Transverse colon (tissue), 4 donors: ENCODE measurements at places on chromosomes 6 and 20.
A peak's percentile ranks its signal among the peaks of the same experiment; 100 is the strongest.

- no peak for DNase-seq
These were observed 38.2 kb downstream of the ELMO2 start for GRCh38 chr20:46367967-46368901.

DNA sequence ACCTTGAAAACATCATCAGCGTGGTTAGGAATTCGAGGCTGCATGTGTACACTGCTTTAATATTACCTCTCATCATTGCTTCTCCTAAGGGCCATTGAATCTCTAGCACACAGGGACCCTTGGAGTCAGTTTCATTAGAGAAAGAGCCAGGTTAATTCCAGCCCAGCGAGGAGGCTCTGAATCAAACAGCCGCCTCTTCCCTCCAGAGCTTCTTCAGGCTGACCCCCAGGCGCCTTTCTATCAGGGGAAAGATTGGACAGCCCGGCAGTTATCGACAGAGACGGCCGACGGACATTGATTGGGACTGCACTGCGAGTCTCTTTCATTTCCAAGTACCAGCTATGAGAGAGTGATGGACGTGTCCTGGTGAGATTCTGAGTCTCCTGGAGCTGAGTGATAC lies 159.2 kb downstream of the ANKRD60 start:
- no peak for DNase-seq

DNA sequence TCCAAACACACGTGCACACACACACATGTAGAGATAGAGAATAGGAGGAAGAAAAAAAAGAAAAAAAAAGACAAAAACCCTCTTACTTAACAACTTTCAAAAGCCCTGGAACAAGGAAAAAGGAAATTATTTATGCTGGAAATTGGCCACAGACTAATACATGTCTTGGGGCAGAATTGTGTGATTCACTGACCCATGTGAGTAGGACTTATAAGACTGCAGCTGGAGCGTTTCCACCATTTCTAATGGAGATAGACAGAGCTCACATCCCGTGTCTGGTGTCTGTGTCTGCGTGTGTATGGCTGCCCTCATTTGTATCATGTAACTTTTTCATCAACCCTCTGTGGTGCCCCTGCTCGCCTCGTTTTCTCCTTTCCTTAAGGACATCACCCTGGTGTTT lies 99.8 kb upstream of the PDE10A start:
- DNase-seq: no peak

DNA sequence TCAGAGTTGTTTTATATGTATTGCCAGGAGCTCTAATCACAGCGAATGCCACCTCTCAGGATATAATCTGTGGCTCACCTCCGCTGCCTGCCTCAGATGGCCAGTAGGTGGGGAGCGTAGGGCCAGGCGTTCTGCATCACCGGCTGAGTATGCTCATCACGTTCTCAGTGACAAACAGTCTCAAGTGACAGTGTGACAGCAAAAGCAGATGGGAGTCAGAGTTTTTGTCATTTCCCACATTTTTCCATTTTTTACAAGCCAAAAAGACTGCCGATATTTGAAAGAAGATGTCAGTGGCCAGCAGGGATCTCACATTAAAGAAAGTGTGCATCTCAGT lies 208.7 kb downstream of the ALDH8A1 start:
- DNase-seq: no peak

- no peak for DNase-seq
These were observed 136.9 kb upstream of the SALL4 start for GRCh38 chr20:51939259-51939585.

DNA sequence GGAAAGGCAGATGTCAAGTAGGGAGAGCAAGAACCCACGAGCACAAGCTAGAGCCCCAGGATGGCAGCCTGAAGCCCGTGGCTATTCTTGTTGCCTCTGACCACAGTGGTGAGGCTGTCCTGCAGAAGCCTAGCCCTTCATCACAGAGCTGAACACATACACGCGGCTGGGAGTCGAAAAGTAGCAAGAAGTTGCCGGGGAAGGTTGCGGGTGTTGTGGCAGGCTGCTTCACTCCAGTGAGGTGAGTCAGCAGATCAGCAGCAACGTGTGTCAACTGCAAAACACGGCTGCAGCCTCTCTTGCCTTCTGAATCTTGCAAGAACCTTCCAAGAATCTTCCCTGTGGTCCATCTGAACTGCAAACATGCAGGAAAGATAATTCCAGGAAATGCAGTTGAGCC lies 10.6 kb upstream of the STX16 start:
- no peak for DNase-seq

- no peak for DNase-seq
These were observed 231.9 kb downstream of the CD83 start for GRCh38 chr6:14349507-14349906.

GRCh38 chr20:35541118-35541782 lies 628 bp upstream of the ERGIC3 start:
- DNase-seq: no peak

- DNase-seq: peak; percentile 1
These were observed 5.9 kb upstream of the ASXL1 start for GRCh38 chr20:32352121-32352720.

DNA sequence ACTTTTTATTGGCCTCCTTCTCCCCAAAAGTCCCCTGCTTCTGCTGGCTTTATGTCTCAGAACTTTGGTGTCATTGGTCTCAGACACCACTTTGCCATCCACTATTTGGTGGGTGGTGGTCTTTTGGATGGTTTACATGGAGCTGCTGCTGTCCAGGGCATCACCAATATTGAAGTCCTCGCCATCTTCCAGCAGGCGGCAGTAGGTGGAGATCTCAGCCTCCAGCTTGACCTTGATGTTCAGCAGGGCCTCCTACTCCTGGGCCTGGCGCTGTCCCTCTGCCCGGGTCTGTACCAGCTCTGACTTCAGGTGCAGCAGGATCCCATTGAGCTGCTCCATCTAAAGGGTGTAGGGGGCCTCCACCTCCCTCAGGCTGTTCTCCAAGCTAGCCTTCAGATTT lies 148.4 kb upstream of the FOXA2 start:
- DNase-seq: no peak

DNA sequence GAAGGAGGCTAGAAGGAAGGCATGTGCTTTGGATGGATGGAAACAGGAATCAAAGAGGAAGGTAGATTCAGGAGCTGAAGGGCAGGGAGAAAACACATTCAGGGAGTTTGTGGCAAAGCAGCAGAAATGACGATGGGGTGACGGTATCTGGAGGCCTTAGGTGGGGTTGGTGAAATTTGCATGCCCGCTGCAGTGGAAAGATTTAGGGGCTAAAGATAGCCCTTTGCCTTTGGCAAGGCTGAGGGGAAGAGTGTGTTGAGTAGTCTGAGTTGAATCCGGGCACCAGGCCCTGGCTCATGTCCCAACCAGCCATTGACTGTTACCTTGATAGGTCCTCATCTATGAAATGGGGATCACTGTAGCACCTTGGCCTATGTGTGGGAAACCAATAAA lies 1.3 kb downstream of the GZF1 start:
- DNase-seq: no peak

DNA sequence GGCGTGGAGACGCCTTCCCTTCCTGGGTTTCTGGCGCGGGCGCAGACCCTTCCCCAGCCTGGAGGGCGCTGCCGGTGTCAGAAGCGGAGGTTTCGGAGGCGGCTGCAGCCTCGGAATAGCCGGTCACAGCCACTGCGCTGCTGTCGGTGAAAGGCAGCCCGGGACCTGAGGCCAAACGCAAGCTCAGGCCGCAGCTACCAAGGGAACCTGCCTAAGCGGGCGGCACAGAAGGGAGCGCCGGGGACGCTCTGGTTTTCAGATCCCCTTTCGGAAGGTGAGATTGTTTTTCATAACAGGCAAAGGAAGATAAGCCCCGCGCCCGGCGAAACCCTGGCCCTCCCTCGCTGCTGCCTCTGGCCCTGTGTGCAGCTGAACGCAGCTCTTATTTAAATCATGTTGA lies 116.5 kb downstream of the FAM120B start:
- no peak for DNase-seq

DNA sequence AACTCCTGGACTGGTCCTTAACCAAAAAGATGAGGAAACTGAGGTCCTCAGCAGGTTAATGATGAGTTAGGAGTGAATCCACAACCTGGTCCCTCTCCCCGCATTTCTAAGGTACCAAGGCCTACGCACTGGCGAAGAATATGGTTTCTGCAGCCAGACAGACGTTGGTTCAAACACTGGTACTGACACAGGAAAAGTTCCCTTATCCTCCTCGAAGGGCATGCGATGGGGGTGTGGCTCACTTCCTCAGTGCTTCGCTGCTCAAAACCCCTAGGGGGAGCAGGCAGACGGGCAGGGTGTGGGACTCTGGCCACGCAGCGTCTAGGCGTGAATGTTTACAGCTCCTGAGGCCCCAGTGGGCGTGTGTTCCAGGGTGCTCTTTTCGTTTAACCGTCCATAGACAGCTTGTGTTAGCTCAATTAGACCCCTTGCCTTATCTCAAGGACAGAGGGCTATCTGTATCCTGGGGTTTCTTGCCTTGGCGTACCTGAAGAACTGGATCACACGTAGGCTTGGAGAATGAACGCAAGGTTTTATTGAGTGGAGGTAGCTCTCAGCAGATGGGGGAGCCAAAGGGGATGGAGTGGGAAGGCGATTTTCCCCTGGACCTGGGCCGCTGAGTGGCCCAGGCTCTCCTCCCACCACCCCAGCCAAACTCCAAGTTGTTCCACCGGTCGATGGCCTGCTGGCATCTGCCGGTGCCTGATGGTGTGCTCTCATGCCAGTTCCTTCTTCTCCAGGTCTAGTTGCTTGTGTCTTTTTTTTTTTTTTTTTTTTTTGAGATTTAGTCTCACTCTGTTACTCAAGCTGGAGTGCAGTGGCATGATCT lies 31.8 kb upstream of the PTPN1 start:
- DNase-seq: peak; percentile 81

GRCh38 chr6:126721581-126722160 lies 381.8 kb downstream of the CENPW start:
- no peak for DNase-seq

GRCh38 chr6:142913511-142914047 lies 31.4 kb downstream of the HIVEP2 start:
- peak; percentile 57 for DNase-seq

- no peak for DNase-seq
These were observed 8.2 kb downstream of the FRMD1 start for GRCh38 chr6:168070804-168071203.

DNA sequence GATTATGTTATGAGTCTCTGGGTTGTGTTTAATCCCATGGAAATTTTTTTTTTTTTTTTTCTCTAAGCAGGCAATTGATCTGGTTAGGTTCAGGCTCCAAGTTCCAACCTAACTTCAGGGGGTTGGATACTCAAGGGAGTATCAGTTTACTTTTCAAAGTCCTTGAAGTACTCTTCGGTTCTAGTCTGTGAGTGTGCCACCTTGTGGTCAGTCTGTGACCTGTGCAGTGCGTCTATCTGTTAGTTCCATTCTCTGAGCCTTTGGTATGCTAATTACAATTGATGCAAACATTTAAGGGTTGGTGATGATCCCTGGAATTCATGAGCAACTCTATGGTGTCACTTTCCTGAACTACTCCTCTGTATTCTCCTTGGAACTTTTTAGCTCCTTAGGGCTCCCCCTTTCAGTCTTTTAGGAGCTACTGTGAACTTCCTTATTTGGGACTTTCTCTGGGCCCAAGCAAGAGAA lies 342.0 kb downstream of the SOX4 start:
- DNase-seq: peak; percentile 32

DNA sequence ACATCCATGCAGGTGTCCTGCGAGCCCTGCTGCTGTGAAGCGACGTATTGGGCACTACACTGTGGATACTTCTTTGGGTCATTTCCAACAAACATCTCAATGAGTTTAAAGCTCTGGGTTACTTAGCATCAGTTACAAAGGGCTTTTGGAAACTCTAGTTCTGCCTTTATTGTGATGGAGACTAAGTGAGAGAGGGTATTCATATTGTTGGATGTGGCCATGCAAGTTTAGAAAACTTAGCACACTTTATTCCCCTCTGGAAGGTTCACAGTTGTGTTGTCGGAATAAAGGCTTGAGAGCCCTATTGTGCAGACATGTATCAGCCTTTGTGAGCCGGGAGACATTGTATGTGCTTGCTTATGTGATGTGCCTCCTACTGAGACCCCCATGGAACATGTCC lies 22.1 kb downstream of the DUSP22 start:
- DNase-seq: no peak

GRCh38 chr6:134928151-134928900 lies 21.6 kb downstream of the ALDH8A1 start:
- DNase-seq: no peak

DNA sequence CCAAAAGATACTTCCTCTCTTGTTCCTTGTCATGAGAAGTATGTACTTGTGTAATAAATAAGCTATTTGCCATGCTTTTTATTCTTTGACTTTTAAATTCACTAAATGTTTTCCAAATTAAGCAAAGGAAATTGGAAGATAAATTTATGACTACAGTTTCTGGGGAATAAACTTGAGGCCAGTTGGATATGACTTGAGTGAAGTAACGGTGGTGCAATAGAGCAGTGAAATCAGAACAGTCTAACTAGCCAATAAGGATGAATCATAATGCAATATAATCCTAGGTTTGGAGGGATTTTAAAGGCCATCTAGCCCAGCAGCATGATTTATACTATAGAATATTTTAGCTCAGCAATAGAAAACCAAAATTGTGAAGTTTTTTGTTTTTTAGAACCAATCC lies 183.8 kb upstream of the TCF21 start:
- no peak for DNase-seq

DNA sequence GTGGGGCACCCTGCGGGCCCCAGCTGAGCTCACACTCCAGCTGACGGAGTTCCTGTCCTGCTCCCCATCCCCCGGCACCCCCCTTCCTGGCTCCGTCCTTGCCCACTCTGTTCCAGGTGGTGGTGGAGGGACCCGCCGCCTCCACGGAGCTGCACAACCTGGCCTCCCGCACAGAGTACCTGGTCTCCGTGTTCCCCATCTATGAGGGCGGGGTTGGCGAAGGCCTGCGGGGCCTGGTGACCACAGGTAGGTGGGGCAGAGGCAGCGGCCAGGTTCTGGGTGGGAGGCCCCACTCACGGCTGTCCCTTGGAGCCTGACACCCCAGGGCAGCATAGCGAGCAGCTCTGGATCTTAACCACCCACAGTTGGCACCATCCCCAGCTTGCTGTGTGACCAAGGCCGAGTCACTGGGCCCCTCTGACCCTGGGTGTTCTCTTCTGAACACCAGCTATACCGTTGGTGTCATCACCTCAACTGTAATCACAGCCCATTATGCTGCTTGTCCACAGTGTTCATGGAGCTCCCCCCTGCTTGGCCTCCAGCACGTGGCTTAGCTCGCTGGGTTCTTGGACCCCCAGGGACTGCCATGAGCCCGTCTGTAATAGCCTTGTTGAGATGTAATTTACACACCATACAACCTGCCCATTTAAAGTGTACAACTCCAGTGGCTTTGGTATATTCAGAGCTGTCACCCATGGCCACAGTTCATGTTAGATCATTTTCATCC lies 17.4 kb downstream of the COL20A1 start:
- DNase-seq: no peak

DNA sequence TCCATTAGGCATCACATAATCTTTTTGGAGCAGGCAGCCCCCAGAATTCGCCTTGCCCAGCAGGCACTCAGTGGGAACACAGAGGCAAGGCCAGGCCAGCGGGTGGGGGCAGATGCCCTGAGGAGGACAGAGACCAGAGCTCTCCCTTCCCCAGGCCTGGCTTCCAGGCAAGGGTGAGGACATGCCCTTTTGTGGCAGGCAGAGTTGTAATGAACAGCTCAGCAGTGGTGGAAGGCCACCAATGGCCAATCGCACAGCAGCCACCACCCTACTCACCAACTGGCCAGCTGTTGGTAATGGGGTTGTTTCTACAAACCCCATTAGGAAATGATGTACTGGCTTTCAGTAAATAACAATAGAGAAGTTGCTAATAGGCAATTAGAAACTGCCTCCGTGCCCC lies 15.4 kb upstream of the DDO start:
- DNase-seq: no peak
